ENCODE measurements at places on chromosomes 1 and 21.

DNA sequence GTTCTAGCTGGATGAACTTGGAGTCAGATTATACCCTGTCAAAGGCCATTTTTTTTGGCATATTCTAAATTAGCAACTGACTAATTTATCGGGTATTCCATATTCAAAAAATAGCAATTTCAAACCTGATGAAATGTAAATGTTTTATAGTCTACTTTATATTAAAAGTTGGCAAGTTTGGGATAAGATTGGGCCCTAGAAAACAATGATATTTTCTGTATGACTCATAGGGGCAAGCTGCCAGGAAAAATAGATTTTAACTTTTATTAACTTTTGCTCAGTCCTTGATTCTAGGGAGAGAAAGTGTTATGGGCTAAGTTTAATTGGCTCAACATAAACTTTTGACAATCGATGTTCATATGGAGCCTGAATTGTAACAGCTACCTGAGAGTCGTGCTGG, 576.9 kb upstream of the B3GALT2 start:
- no peak for DNase-seq

GRCh38 chr21:38905752-38906151, 100.0 kb downstream of the ETS2 start:
- DNase-seq = no peak

GRCh38 chr1:218983848-218984247, 189.8 kb upstream of the LYPLAL1 start:
- DNase-seq = no peak

DNA sequence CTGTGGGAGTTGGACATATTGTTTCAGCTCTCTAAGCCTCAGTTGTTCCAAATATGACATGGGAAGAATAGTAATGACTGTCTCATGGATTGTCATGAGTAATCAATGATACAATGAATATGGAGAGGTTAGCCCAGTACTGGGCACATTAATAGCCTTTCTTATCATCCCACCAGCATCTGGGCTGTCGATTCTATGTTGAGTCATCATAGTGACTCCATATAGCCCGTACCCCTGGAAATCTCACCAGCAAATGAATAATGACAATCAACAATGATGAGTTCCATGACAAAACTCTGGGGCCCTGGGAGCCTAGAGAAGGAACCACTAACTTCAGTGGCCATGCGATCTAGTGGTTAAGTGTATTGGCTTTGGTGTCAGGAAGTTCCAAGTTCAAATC, 39.7 kb upstream of the GJB5 start:
- no peak for DNase-seq

DNA sequence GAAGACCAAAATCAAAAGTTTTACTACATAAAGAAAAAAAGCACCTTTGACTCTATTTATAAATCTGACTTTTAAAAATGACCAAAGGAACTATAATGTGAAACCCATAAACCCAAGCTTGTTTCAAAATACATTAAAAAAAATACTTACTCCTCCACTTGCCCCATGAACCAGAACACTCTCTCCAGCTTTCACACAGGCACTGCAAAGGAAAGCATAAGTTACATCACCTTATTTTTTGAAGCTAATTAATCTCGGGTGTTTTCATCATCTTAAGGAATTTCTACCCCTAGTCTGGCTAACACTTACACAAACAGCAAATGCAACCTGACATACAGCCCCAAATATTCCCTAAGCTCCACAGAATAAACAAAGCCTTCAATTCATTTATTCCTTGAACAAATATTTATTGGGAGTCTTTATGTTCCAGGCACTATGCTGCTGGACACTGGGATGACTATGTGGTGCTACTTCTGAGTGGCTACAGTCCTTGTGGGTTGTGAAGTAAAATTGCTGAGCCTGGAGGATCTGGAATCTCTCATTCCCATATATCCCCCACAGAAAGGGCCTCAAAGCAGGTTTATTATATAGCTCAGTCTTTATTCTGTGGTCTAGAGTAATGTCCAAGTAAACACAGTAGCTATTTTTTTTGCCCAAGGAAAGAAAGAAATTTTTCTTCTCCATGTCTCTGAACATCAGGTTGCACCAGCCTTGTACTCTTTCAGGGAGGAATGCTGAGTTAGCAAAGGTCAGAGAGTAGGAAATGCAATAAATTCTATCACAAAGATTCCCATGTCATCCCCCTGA, 18.2 kb downstream of the CRYZ start:
- no peak for DNase-seq
